ENCODE measurements at places on chromosomes 16 and 17.
A peak's percentile ranks its signal among the peaks of the same experiment; 100 is the strongest.

DNA sequence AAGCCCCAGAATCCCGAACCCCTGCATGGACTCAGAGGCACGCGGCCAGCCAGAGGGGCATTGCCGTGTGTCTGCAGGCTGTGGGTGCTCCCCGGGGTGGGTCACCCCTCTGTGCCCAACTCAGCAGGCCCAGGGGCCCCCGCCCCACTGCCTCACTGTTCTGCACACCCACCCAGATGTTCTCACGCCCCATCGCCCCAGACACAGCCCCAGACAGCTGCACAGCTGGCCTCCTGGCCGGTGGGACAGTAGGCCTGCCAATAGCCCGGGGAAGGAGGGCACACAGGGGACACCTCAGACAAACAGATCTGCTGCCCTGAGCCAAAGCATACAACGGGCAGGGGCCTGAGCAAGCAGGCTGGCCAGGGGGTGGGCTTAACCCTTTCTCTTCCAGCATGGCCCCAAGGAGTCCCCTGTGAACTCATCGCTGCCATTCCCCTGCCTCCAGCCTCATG is 27.6 kb upstream of the NXPH3 start:
- DNase-seq, result no peak

DNA sequence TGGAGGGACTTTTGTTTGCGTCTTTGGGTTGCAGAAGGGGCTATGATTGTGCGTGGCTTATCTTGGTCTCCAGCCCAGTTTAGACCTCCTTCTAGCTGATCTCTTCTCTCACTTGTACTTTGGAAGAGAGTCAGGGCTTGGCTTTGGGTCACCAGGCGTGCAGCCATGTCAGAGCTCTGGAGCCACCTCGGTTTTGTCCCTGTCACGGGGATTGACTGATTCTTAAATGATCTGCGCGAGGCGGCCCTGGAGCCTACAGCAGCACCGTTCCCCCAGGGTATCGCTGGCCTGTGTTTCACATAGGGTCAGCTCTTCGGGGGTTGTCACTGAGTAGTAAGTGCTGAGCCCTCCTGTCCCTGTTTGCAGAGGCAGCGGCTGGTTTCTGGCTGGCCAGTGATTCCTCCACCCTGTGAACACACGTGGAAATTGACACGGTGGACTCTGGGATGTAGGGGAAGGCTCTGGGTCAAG is 209.8 kb upstream of the CHMP6 start:
- no peak for DNase-seq

GRCh38 chr16:26542198-26542597 is 524.5 kb upstream of the C16orf82 start:
- DNase-seq, result no peak

GRCh38 chr16:88482630-88483391 is 29.7 kb downstream of the ZFPM1 start:
- no peak for DNase-seq

GRCh38 chr16:3443108-3444031 is at the start of the genes NAA60 and ZNF597:
NAA60 (plus strand) TSS chr16:3443680; CDS start chr16:3476228, 32,548 bp downstream.
ZNF597 (minus strand) TSS chr16:3443504; CDS start chr16:3443153, 351 bp downstream.
- DNase-seq, result peak; percentile 82

DNA sequence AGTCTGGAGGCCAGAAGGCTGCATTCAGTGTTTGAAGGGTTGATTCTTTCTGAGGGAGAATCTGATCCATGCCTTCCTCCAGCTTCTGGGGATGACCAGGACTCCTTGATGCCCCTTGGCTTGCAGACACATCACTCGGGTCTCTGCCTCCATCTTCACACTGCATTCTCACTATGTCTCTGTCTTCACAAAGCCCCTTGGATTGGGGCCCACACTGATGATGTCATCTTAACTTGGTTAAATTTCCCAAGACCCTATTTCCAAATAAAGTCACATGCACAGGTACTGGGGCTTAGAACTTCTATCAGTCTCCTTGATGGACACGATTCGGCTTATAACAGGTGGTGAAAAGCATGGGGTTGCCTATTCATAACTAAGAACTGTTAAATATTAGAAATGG is 112.1 kb upstream of the MYOCD start:
- DNase-seq, result no peak

DNA sequence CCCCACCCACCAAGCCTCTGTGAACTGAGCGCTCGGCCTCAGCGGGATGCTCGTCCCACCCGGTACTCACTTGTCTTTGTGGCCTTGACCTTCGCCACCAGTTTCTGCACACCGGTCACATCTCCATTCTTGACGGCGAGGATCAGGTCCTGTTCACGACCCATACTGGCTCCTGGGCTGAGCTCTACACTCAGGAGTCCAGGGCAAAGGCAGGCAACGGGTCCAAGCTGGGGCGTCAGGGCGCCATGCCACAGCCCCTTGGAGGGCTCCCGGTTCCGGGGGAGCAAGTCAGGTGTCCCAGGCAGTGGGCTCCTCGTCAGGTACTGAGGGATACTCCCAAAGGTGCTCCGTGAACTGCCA is 1.7 kb downstream of the CASKIN2 start:
- no peak for DNase-seq

- no peak for DNase-seq
These were observed 939.9 kb upstream of the SOX9 start for GRCh38 chr17:71180801-71181385.

DNA sequence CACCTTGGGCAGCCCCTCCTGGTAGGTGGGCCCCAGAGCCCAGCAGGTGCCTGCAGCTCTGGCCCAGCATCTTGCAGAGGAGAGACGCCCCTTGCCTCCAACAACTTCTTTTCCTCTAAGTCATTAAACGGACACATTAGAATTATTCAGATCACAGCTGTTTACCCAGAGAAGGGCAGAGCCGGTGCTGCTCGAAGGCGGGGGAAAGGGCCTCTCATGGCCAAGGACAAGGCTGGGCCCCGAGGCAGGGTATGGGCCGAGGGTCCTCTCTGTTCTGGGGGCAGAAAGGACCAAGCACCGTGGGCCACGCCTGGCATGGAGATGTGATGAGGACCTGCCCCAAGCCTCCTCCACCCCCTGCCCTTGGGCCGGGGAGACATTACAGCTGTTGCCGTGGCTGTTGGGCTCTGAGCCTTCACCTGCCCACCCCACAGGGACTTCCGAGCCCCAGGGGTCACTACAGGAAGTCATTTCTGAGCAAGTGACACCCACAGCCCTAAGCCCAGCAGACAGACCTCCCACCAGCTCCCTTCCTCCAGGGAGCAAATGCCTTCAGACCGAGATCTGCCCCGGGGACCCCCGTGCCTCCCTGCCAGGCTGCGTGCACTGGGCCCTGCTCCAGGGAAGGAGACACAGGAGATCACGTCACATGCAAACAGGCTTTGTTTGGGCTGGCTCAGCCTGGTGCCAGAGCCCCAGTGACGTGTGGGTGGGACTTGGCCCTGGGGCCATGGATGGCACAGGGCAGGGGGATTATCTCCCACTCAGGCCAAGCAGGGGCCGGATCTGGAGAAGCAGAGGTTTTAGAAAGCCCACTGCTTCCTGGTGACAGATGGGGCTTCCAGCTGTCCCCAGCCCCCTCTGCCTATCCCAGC is 699 bp upstream of the PVALEF start:
- DNase-seq, result peak; percentile 69

- no peak for DNase-seq
These were observed 28.8 kb upstream of the CCL22 start for GRCh38 chr16:57329718-57330327.

DNA sequence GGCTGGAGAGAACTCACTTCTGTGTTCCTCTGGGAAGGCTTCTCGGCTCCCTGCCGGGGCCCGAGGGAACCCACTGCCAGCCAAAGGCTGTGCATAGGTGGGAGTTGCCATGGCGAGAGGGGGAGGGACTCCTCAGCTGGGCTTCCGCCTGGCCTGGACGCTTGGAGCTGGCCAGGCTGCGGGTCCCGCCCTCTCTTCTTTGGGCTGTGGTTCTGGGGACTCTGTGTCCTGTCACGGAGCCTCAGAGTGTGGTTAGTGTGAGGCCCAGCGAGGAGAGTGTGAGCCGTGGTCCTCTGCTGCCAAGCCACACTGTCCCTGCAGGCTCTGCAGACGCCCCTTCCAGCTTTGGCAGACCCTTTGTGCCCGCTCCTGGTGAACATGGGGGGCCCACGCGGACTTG is 123.1 kb downstream of the OR1D5 start:
- no peak for DNase-seq

DNA sequence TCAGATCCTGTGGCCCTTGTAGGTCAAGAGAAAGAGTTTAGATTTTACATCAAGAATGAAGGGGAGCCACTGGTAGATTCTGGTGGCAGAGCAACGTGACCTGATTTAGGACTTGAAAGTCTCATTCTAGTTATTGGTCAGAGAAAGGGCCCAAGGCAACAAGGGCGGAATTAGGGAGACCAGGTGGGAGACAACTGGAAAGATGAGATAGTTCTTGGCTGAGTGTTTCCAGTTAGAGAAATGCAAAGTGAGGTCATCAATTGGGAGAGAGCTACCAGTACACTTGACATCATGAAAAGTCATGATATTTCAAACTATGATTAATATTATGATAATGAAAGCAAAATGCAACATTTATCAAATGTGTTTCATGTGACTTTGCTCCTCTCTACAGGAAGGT is 147.2 kb upstream of the FAM20A start:
- no peak for DNase-seq

DNA sequence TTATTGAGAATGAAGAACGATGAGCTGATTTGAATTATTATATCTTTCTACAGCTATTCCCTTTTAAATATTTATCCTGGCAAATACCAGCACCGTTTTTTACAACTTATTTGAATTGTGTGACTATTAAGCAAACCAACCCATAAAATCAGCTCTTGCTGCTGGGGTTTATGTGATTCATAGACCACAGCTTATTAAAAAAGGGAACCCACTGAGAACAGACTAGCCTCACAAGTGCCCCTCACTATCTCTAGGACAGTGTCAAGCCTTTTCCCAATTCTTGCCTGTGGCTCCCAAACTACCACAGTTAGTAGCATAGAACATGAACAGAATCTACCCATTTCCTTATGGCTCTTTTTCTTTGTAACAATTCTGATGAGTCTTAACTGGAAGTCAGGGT is 6.1 kb upstream of the LIG3 start:
- DNase-seq, result no peak

DNA sequence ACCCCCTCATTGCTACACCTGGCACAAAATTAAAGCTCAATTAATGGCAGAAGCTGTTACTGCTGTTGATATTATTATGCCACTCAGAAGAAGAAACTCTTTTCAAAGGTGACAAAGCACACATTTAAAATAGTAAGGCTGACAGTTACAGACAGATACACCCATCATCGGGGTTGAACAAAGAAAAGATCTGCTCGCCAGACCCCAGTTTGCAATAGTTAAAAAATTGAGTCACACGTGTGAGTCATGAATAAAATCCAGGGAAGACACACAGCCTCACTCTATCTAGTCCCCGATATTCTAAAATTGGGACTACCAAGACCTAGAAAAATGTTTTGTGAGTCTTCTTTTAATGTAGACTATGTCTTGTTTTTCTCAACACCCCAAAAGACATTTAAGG is 330.0 kb upstream of the SOX9 start:
- DNase-seq, result no peak

DNA sequence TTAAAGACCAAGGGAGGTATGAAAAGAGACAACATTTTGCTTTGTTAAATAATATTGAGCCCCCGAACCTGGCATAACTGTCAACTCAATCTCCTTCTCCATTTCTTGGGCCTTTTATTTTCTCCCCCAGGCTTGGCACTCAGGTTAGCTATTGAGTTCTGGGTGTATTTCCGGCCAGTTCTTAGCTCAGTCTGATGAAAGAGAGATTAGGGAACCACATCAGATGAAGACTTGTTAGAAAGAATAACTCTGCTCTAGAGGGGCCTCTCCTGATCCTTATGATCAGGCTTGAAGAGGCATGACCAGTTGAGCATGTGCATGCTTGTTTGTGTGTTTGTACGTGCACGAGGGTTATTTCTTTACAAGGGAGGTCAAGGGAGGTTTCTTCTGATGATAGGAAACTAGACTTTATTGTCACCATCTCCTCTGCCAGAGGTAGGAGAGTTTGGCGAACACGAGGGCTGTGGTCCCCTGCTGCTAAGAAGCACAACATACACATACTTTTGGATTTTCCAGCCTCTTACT is 29.2 kb upstream of the HS3ST2 start:
- no peak for DNase-seq

DNA sequence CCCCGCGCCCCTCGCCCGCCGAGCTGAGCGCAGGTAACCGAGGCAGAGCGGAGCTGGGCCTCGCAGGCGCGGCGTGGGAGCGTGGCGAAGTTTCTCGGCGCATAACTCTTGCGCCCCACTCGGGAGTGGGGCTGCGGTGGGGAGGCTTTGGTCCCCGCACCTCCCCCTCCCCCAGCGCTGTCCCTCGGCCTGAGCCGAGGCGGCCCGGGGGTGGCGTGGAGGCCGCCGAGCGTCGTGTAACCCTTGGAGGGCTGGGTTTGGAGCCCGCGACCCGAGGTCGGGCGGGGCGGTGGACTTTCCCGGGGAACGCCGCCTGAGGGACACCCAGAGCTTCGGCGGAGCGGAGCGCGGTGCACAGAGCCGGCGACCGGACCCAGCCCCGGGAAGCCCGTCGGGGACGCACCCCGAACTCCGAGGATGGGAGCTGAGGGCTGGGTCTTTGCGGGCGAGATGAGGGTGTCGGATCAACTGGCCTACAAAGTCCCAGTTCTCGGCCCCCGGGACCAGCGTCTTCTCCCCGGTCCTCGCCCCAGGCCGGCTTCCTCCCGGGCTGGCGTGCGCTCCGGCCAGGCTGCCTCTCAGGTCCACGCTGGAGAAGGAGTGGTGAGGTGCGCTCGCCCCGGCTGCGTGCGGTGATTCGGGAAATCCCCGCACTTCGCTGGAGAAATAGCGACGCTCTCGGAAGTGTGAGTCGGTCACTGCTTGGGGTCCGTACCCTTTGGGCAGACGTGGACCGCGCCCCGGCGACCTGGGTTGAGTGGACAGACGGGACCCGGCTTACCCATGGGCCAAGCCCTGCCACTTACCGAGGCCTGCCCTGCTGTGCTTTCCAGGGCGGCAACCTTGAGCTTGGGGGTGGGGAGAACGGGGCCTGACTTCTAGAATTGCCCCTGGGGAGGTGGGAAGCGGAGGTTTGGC is 168.4 kb downstream of the RAB11FIP4 start:
- no peak for DNase-seq

- DNase-seq, result no peak
These were observed 108.3 kb upstream of the FAM20A start for GRCh38 chr17:68709461-68709860.

DNA sequence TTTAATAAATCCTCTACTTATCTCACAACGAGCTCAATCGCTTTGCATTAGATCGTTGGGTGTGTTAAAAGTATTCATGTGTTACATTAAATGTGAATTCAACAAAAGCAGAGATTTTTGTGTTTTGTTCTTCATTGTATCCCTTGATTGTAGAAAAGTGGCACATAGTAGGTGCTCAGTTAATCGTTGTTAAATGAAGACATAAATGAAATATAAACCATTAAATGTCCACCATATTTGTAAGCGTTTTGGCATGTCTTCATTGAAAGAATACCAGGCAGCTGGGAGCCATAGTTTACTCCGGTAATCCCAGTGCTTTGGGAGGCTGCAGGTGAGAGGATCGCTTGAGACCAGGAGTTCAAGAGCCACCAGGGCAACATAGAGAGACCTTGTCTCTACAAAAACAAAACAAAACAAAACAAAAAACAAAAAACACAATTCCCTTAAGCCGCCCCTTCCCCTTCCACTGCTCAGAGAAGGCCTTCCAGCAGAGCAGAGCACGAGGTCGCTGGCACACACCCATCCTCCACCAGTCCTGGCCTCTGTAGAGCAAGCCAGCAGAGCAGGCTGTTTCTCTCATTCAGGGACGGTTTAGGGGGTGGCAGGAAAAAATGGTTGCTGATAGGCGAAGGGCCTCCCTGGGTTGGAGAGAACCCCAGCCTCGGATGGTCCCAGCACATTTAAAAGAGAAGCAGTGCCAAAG is 673 bp upstream of the CHD9 start:
- DNase-seq, result no peak

All from NCI-H1694 treated with DMSO at 0.1 percent for 48 hours (cell line).